Stimulated activated naive B cell treated with anti-CD40 and anti-IgM and Interleukin-4, amounts not matched to agents 10 μg/mL and 1 μg/mL and 100 μg/mL, for 72 hours (primary cell): ENCODE measurements at places on chromosomes 4 and X.

DNA sequence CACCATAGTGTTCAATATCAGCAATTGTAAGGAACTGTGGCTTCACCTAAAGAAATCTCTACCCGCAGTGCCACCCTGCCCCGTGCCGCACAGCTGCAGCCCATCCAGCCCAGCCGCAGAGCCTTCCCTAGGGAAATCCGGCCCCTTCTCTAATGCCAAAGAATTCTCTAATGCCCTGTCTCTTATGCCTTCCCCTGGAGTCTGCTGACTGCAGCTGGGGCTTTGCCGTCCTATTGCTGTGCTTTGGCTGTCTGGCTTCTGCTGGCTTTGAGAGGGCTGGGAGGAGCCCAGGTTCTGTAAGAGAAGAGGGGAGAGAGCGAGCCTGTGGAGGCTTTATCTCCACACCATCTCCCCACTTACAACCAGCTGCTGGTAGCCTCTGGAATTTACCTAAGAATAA is 85.9 kb upstream of the HELT start:
- DNase-seq: no peak
- no peaks in the 10 kb centered on the region for H3K36me3 ChIP-seq
- H3K4me1 ChIP-seq: no peaks in the 10 kb centered on the region
- peak overlapping the region; percentile 16 for H3K27ac ChIP-seq

GRCh38 chr4:110005461-110006056 is 92.9 kb downstream of the EGF start:
- H3K4me1 ChIP-seq: no peaks in the 10 kb centered on the region
- H3K27me3 ChIP-seq: peaks cover 4% of the 10 kb centered on the region
- no peak overlapping the region for H3K4me3 ChIP-seq
- no peaks in the 10 kb centered on the region for H3K36me3 ChIP-seq
- H3K27ac ChIP-seq: no peak overlapping the region
- DNase-seq: no peak

- DNase-seq: no peak
- no peaks in the 10 kb centered on the region for H3K4me1 ChIP-seq
- no peak overlapping the region for H3K27ac ChIP-seq
- H3K36me3 ChIP-seq: no peaks in the 10 kb centered on the region
- no peak overlapping the region for H3K4me3 ChIP-seq
- peaks cover 9% of the 10 kb centered on the region for H3K27me3 ChIP-seq
These were observed 20.9 kb upstream of the COL25A1 start for GRCh38 chr4:109323348-109323747.

GRCh38 chr4:39898015-39898414 is 79.7 kb downstream of the PDS5A start:
- H3K36me3 ChIP-seq: peaks cover 22% of the 10 kb centered on the region
- no peak for DNase-seq
- H3K27ac ChIP-seq: no peak overlapping the region
- peaks cover 4% of the 10 kb centered on the region for H3K4me1 ChIP-seq
- H3K27me3 ChIP-seq: no peaks in the 10 kb centered on the region

DNA sequence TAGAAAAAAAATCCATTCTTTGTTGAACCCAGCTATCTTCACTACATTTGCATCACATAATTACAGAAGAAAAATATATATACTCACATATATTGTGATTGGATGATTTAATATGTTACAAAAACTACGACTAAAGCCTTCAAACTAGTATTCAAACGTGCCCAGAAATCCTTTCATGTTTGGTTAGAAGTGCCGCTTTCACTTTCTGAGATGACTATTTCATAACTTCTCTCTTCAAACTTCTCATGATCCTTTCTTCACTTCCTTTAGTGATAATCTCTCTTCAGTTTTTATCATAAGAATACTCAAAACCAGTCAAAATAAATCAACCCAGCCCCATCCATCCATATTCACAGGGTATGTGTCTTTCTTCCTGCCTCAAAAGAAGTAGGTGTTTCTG is 50.8 kb upstream of the NAF1 start:
- H3K4me3 ChIP-seq: no peak overlapping the region
- H3K27ac ChIP-seq: no peak overlapping the region
- H3K4me1 ChIP-seq: no peaks in the 10 kb centered on the region
- H3K36me3 ChIP-seq: no peaks in the 10 kb centered on the region
- DNase-seq: no peak

- H3K4me1 ChIP-seq: peaks cover 3% of the 10 kb centered on the region
- H3K27ac ChIP-seq: no peak overlapping the region
- no peak overlapping the region for H3K4me3 ChIP-seq
- DNase-seq: no peak
- H3K27me3 ChIP-seq: peaks cover 34% of the 10 kb centered on the region
These were observed 1.6 kb downstream of the CXCL1 start for GRCh38 chr4:73870768-73871167.

GRCh38 chr4:106773076-106773905 is 262.8 kb downstream of the DKK2 start:
- H3K4me1 ChIP-seq: no peaks in the 10 kb centered on the region
- no peaks in the 10 kb centered on the region for H3K36me3 ChIP-seq
- H3K27me3 ChIP-seq: no peaks in the 10 kb centered on the region
- DNase-seq: no peak
- no peak overlapping the region for H3K27ac ChIP-seq
